ENCODE measurements at places on chromosomes 12 and 14.

DNA sequence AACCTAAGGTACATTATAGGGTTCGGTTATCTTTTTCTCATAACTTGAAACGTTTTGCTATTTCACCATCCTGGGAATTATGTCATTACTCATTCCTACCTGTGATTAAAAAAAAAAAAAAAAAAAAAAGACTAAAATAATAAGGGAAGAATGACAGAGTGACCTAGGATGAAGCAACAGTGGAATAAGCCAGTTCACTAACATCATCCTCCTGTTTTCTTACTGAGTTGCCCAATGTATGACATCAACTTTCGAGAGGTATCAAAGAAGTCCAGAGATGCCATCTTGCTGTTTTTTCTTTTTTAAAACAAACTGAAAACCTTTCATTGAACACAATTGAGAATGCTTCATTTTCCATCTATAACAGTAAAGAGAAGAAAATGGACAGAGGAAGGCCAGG, 42.8 kb downstream of the AMN start:
- DNase-seq, result no peak

DNA sequence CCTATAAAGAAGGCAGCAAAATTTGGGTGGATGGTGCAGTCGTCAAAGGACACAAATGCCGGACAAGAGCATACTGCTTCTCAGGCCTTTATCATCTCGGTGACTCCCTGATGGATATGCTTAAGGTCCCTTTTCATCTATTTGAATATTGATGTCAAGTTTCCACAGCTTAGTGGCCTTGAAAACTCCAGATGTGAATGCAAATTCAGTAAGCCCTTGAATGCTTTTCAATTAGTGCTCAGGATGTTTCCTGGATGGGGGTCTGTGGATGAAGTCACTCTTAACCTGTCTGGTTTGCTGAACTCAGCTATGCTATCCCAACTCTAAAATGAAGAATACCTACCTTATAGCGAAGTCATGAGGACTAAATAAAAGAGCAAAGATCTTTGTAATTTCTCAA, 10.7 kb downstream of the REM2 start:
- no peak for DNase-seq

- no peak for DNase-seq
Observed at GRCh38 chr14:22497671-22498093, 91.3 kb downstream of the DAD1 start.

GRCh38 chr14:89435492-89435891, 18.5 kb upstream of the FOXN3 start:
- no peak for DNase-seq

DNA sequence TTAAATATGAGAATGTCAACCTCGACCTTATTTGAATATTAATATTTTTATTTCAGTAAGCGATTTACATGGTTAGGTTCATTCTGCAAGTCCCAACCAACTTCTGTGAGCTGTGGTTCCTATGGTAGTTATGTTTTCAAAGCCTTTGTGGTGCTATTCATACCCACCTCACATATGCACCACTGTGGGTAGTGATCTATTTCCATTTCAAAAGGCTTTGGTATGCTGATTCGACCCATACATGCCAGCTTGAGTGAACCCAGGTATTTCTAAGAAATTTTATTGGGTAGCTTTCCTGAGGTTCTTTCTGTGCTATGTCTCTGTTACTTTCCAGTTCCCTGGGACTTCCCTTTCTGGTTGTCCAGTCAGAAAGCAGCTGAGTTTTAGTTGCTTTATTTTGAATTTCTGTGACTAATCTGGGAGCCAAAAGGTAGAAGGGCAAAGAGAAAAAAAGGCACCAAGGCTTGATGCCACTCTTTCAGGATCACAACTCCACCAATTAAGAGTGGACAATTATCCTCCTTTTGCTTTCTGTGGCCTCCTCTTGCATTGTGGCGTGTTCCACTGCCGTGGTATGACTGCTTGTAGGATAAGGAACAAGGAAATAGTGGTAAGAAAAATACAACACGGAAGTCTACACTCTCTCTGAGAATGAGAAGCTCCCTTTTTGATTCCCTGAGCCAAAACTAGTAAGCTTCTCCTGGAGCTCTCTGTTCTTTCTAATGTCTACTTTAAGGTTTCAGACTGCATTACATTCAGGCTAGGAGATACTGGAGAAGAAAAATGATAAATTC, 729.1 kb downstream of the NOVA1 start:
- no peak for DNase-seq

- no peak for DNase-seq
Observed at GRCh38 chr14:104343690-104344640, 205.6 kb downstream of the KIF26A start.

- no peak for DNase-seq
Observed at GRCh38 chr12:86473231-86473630, 217.0 kb upstream of the MGAT4C start.

GRCh38 chr12:126480451-126480850, 1415.2 kb downstream of the AACS start:
- no peak for DNase-seq

GRCh38 chr12:57389033-57389432, 41.8 kb downstream of the R3HDM2 start:
- no peak for DNase-seq

DNA sequence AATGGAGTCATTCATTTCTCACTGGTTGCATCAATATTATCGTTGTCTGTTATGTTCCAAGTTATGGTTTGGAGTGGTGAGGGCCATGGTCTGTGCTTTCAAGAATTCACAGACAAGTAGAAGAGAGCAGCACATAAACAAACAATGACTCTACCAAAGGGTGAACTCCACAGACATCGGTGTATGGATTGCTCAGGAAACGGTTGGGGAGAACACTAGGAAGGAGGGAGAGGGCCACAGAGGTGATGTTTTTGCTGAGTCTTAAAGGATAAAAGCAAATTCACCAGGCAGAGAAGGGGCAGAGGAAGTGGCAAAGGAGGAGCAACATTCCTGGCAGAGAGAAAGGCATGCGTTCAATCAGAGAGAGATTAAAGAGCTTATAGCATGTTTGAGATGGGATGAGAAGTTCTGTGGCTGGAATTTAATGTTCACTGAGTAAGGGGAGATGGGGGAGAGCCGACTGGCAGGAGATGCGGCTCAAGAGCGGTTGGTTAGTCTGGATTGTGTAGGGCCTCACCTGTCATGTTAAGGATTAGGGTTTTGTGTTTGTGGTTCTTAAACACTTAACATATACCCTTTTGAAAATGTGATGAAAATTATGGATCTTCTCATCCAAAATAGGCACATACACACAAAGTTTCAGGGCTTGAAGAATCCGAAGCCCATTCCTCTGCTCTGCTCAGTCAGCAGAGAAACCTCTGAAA, 42.3 kb upstream of the FRMD6 start:
- DNase-seq, result no peak
